ENCODE measurements at places on chromosomes 2 and 18.

DNA sequence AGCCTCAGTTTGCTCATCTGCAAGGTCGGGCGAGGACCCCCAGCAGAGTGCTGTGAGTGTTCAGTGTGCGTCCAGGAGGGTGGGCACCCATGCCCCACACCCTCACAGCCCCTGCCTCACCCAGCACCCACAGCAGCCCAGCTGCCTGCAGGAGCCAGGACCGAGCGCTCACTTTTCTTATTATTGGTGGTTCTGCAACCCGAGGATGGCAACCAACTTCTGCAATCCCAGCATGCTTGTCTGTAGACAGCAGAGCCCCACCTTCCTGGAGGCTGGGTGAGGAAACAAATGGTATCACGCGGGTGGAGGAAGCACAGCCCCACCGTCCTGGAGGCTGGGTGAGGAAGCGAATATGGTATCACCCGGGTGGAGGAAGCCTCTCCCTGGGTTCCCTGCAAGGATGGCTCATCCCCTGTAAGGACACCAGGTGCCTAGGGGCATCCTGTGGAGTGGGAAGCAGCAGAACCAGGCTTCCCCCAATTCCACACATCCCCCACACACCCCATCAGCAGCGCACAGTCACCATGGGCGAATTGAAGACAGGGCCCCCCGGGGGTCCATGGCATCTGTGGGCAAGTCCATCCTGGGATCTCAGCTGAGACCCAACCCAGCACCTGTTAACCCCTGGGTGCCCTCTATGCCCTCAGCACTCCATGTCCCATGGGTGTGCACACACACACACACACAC is 220.5 kb upstream of the RAB6C start:
- DNase-seq: no peak

- no peak for DNase-seq
These were observed 163.4 kb downstream of the LDLRAD4 start for GRCh38 chr18:13381944-13382365.

GRCh38 chr18:9365406-9365805 is 30.8 kb downstream of the TWSG1 start:
- no peak for DNase-seq

DNA sequence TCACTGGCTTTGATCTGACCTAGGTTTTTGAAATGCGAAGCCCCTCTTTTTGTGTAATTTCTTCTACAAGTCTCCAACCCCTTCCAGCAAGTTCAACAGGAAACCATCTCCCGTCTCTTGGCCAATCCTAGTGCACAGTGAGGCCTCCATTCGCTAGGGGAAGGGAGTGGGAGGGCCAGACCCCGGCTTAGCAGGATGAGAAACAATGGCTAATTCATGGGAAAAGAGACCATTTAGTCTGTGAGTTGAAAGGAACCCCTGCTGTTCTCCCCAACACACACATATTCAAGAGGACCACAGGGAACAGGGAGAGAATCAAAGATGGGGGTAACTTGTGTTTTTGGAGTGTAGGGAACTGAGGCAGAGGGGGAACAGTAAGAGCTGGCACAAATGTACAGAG is 83.0 kb downstream of the RTN4 start:
- DNase-seq: no peak

- no peak for DNase-seq
These were observed 108.9 kb downstream of the CLIP4 start for GRCh38 chr2:29223851-29224692.

- DNase-seq: no peak
These were observed 124.8 kb downstream of the TTC32 start for GRCh38 chr2:19776941-19777514.

DNA sequence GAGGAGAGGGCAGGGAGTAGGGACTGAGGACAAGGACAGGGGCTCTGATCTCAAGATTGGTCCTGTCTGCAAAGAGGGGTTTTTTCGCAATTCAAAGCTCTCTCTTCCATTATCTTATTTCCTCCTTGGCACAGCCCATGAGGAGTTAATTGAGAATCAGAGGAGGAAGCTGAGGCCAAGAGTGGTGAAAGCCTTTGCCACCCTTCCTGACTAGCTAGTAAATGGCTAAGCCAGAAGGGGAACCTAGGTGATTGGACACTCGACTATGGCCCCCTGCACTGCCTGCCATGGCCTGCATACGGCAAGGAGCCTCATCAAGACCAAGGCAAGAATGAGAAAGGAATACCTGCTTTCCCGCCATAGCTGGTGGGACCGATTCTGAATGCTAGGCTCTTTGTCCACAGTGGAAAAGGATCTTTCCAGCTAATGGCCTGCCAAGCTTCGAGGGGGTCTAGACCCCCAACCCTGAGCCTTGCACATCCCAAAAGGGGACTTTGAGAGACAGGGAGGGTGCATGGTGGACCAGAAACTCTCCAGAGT is 237.9 kb downstream of the HAUS1 start:
- no peak for DNase-seq

GRCh38 chr2:25294573-25295462 is 46.9 kb downstream of the DNMT3A start:
- peak; percentile 65 for DNase-seq

All from bone marrow (tissue), 2 donors.